NCI-H1436 treated with DMSO at 0.1 percent for 48 hours (cell line): ENCODE measurements at places on chromosomes 6 and 20.

DNA sequence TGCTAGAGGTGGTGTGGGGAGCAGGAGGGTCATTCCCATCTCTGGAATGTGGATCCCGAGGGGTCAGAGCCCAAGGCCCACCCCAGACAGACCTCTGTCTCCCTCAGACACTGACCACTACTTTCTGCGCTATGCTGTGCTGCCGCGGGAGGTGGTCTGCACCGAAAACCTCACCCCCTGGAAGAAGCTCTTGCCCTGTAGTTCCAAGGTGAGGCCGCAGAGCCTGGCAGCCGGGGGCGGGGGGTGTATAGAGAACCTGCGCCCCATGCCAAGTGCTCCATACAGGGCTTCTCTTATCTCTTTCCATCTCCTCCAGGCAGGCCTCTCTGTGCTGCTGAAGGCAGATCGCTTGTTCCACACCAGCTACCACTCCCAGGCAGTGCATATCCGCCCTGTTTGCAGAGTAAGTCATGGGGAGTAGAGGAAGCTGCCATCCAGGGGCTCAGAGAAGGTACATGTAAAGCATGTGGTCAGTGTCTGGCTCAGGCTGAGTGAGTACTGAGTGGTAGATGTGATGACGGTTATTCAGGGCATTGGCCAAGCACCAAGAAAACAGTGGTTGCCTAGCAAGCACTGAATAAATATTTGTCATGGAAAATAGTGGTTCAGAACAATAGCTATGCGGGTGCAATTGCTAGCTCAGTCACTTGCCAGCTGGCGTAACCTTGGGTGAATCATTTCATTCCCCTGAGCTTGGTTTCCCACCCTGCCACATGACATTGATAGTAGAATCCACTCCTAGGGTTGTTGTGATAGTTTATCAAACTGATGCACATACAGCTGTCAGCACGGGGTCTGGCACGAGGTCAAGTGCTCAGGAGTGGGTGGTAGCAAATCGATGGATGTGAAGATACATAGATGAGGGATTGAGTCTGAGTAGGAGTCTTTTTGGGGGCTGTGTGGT, 3.5 kb downstream of the PIGT start:
- no peak for DNase-seq

DNA sequence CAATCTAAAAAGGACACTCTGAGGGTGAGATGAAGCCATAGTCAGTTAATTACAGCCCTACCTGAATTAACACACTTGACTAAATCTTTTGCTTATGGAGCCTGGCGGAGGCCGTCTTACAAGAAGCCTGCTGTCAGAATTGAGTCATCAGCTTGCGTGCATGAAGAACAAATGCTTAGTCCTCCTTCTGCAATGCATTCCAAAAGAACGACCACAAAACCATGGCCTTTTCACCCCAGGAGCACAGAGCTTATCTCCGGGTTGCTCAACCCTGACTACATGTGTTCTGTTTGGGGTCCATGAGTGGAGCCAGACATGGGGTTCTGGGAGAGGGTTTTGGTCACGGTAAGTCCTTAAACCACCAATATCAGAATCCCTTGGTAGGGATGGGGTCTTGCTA, 318.1 kb downstream of the CLIC5 start:
- DNase-seq = no peak

- no peak for DNase-seq
Measured at GRCh38 chr6:112429226-112429625, 82.1 kb downstream of the RFPL4B start.

DNA sequence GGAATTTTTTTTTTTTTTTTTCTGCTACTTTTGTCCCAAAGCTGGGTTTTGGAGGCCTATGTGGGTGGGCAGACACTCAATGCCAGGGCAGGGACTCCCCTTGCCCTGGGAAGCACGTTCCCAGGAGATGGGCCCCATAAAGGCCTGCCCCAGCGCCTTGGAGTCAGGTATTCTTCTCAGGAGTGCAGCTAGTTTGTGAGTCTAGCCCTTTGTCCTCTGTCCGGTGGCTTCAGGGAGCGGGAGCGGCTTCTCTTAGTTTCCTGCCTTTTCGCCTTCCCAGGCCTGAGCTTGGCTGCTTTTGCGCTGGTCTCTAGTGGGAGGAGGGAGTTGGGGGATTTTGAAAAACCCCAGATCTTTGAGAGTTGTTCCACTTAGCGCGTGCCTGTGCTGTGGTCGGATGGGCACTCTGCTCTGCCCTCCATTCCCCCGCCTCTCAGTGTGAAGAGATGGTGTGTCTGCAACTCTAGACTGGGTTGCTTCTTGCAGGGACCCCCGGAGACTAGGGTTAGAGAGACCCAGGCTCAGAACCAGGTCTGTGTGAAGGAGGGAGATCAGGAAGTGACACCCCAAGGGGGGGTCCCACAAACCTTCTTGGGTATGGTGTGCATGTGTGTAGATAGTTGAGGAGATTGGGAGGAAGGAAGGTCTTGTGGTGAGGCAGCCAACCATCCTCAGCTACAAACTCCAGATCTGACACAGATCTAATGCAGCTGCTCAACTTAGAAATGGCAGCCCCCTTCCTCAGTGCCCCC, 1.3 kb downstream of the PLCG1 start:
- no peak for DNase-seq

GRCh38 chr6:70551566-70551965, 15.2 kb upstream of the SDHAF4 start:
- DNase-seq = no peak

GRCh38 chr20:53402233-53403005, 191.2 kb downstream of the ZNF217 start:
- DNase-seq = no peak

DNA sequence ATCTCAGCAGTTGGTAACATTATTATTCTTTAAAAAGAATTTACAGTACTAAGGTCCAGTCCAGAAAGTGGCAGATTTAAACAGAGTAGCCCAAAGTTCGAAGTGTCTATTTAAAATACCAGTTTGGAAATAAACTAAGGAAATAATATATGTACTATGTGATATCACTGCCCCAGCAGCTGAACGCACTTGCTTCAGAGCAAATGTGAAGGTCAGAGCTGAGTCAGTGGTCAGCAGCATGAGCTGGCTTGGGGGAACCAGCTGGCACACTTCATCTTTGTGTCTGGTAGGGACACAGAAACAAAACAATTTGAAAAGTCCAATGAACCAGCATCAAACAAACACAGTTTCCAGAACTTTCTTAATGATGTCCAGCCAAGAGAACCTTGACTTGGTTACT, 15.4 kb downstream of the TMEM14B start:
- no peak for DNase-seq
